ENCODE measurements at places on chromosomes 16 and 17.

DNA sequence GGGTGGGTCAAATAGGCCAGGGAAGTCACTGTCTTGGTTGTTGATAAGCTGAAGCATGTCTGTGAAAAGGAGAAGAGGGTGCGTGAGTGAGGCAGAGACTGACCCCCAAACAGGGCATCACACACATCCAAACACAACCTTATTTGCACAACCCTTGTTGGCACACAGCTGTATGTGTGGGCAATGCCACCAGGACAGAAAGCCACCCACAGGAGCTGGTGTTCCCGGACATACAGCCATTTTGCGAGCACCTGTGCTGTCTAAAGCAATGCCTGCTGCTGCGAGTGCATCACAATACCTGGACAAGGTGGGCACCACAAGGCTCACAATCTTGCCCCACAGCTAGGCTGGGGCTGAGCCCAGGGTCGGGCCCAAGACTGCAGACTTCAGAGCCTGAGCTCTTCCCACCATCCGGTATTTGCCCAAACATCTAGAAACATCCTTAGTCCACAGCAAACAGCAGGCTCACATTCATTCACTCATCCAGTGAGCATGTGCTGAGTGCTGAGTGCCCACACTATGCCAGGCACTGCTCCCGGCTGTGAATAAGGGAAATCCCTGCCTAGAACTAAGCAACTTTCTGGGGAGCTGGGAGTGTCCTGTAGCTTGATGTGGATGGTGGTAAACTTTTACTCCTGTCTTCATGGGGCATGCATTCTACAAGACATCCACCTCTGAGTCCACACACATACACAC, 16.2 kb downstream of the SREBF1 start:
- no peak for DNase-seq

DNA sequence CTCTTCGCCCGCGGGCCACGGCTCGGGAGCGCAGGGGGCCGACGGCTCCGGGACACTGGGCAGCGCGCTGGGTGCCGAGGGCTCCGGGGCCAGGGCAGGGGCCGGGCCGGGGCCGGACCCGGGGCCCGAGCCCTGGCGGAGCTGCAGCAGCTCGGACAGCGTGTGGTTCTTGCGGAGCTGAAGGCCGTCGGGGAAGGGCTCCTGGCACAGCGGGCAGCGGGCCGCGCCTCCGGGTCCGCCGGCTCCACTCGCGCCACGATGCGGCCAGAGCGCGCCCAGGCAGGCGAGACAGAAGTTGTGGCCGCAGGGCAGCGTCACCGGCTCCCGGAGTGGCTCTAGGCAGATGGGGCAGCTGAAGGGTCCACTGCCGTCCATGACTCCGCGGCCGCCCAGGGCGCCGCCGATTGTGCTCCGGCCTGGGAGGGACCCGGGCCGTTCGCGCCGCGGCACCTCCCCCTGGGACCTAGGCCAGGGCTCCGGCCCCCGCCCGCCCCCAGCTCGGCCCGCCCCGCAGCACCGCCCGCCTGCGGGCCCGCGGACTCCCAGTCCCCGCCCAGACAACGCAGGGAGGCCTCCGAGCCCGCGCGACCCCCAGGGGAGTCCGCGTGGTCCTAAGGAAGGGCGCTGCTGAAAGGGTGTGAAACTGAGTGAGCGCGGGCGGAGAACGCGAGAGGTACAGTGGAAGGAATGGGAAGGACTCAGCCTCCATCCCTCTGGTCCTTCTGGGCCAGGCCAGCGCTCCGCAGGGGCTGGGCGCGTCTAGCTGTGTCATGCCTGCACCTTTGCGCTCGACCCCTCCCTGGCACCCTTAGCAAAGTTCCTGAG, at the start of gene TRIM47:
TRIM47 (minus strand) TSS at position 408 of the 825 bp plus-strand sequence; CDS start at position 375, 33 bp downstream.
- DNase-seq = no peak

DNA sequence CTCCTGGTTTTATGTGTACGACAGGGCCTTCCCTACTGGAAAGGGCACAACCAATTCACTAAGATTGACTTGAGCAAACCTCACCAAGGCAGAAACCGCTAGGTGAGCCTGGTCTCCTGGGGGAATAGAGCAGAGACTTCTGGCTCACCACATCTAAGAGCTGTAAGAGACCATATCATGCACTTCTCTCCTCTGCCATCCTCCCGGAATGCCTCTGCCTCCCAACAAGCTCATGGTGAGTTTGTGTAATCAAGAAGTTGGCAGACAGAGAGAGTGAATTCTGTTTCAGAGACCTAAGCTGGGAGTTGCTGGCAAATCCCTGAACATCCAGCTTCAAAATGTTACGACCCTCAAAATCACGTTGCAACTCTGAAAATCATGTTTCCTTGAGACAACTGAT, 154.8 kb downstream of the SLC39A11 start:
- no peak for DNase-seq

DNA sequence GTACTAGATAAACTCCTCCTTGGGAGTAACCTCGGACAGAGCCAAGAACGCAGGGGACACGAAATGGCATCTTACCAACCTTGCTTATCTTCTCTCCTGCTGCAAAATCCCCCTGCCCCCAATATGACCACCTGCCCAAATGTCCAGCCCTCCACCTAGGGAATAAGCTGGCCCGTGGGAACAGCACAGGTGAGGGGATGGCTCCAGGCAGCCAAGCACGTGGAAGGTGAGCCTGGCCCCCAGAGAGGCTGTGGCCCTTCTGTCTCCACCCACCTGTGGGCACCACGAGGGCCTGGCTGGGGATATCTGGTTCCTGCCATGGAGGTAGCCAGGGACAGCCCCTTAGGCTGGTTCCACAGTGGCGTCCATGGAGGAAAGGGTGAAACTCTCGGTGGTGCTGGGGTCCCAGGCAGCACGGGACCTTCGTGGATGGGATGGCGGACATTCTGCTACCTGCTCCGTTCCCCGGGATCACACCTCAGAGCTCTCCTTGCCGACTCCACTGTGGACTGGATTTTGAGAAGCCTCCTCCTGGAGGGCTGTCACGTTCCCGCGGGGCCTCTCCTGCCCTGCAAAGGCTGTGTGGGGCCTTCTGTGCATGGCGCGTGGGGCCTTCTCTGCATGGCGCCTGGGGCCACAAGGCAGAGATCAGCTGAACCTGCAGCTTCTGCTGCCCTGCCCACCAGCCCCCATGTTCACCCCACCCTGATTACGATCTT, 388.5 kb upstream of the TNRC6C start:
- DNase-seq = no peak

DNA sequence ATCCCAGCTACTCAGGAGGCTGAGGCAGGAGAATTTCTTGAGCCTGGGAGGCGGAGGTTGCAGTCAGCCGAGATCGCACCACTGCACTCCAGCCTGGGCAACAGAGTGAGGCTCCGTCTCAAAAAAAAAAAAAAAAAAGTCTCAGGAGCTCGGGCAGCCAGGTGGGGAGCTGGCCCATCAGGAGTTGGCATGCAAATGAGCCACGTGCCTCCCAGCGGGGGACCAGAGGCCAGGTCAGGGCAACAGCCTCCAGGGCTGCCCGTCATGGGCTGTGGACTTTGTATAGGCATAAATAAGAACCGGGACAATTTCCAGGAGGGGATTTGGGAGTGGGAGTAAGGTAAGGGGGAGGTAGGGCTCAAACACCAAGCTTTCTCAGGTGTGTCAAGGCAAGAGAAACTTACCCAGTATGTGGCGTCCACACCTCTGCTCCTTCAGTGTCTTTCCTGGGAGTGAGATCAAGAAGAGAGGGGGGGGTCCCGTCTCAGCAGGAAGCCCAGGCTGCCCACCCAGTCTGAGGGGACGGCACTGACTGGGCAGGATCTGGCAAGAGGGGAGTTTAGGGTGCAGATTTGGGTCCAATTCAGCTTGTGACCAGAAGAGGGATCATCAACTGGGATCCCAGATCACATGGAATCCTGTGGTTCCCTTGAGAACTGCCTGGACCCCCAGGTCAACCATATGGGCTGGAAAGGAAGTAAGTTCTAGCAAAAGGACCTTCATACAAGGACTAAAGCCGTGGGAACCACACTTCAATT, 22.3 kb upstream of the G6PC1 start:
- no peak for DNase-seq

DNA sequence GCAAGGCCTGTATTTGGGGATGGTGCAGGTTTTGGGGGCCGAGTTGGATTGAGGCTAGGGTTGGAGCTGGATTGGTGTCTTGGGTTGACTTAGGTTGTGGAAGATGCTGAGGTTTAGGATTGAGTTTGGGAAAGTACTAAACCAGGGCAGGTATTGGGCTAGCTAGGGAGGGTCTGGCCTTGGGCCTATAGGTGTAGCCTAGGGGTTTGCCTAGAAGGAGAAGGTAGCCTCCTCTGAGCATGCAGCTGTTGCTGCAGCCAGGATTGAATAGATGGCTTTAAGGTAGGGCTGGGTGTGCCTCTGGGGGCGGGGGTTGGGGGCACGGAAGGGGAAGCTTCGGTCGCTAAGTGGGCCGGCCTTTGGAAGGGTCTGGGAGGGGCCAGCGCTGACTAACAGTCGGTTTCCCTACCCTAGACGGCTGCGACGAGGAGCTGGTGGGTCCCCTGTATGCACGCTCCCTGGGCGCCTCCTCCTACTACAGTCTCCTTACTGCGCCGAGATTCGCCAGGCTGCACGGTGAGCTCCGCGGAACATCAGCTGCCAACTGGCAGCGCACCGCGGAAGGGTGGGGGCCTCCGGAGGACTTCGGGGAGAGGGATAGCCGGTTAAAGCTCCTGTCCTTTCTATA, 1.2 kb downstream of the CNTNAP1 start:
- no peak for DNase-seq

DNA sequence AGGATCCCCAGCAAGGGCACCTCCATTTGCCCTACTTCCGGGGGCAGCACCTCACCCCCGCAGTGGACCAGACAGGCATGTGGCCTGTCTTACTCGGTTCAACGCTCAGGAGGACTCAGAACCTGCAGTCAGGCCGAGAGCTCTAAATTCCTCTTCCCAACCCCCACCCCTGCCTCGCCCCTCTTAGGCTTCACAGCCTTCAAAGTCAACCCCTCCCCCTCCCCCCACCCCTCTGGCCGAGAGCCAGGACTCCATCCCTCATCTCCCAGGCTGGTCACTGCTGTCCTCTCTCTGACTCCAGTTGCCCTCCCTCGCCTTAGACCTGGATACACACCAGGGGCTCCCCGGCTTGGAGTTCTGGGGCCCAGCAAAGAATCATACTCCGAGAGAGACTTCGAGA, 8.1 kb upstream of the HS3ST6 start:
- DNase-seq = no peak

GRCh38 chr17:77282524-77283515, 142.1 kb downstream of the SEC14L1 start:
- no peak for DNase-seq

GRCh38 chr17:78771758-78772382, 10.2 kb downstream of the CYTH1 start:
- DNase-seq = no peak

GRCh38 chr17:49990331-49990730, 4.7 kb downstream of the DLX3 start:
- DNase-seq = no peak

DNA sequence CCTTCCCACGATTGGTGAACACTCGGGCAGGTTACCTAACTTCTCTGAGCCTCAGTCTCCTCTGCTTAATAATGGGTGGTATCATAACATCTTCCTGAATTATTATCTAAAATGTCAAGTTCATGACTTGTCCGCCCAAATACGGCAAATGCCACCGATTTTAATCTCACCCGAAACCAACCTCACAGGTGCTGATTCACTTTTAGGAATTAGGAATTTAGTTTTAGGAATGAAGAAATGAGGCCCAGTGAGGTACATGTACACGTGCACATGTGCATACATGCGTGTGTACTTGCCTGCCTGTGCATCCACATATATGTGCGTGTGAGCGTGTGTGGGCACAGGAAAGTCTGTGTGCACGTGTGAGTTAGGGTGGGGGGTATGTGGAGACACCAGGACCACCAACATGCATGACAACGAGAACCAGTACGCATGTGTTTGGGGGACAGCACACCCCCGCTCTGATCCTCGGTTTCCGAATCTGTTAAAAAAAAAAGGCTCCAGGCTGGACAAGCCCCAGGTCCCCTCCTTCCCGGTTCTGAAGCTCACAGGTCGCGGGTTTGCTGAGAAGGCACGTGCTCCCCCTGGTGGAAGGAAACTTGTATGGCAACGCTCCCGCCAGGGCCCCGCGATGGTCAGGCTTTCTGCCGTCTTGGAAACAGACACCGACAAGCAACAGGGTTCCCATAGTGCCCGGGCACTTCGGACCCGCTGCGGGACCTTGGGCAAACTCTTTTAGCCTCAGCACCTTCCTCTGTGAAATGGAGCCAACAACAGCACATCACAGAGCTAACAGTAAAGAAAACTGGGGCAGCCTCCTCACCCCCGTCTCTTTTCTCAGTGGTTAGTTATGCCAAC, 219.2 kb downstream of the RBFOX3 start:
- no peak for DNase-seq

GRCh38 chr17:75267411-75268232, 3.4 kb downstream of the MIF4GD start:
- no peak for DNase-seq

DNA sequence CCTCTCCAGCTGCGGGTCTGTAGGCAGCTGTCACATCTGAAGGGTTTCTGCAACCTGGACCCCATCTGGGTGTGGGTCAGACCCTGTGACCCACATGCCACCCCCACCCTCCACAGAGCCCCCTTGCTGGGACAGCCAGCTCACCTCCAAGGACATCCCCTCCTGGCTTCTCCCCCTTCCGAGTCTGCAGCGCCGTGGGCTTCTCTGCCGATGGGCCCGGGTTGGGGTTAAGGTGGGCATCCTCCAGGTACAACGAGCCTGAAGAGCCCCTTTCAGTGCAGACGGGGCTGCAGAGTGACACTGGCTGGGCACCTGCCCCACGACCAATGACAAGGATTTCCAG, 28.9 kb downstream of the OR1D5 start:
- DNase-seq = no peak

GRCh38 chr16:1781758-1782407, 488 bp downstream of the SPSB3 start:
- DNase-seq = no peak

DNA sequence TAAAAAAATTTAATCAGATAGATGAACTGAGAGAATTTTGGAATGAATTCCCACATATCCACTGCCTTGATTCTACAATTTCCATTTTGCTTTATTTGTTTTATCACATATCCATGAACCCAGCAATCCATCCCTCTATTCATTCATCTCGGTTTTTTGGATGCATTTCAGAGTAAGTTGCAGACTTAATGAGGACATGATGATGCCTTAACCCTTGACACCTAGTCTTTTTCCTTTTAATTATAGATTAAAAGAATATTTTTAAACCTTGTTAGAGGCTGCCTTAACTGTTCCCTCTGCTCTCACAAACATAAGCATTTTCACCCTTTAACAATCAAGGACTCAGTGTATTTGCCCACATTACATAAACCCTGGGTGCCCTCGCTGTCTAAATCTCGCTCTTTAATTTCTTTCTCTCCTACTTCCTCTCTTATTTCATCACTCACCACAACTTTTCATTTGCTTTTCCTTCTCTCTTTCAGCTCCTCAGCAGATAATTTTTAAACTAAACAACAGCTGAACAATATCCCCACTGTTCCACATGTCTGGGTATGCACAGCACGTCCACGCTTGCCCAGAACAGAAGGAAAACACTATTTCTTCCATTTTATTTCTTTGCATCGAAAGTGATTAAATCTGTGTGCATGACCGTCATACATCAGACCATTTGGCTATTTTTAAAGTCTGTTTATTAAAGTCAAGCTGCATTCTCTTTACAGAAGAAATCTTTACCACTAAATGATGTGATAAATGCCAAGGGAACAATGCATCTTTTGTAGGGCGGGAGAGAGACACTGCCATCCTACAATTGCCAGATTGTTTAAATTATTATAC, 39.9 kb downstream of the IQCK start:
- DNase-seq = no peak

GRCh38 chr16:57576429-57576870, 34.0 kb downstream of the ADGRG5 start:
- no peak for DNase-seq

Measured in BJ (cell line).